ENCODE measurements at places on chromosomes 6 and 20.

DNA sequence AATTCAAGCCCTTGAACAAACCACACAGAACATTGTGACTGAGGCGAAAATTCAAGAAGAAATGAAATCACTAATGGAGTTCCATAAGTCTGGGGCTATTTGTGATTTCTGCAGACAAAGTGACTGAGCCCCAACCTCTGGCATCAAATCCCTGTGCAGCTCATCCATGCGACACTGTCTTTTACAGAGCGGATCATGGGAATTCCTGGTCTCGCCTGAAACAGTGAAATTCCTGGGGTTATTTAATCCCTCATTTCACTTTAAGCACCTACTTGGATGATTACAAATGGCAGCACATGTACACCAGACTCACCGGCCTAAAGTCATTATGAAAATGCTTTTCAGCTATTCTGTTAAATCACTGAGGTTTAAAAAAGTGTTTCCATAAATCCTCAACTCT is 102.4 kb upstream of the CDH4 start:
- DNase-seq = no peak

DNA sequence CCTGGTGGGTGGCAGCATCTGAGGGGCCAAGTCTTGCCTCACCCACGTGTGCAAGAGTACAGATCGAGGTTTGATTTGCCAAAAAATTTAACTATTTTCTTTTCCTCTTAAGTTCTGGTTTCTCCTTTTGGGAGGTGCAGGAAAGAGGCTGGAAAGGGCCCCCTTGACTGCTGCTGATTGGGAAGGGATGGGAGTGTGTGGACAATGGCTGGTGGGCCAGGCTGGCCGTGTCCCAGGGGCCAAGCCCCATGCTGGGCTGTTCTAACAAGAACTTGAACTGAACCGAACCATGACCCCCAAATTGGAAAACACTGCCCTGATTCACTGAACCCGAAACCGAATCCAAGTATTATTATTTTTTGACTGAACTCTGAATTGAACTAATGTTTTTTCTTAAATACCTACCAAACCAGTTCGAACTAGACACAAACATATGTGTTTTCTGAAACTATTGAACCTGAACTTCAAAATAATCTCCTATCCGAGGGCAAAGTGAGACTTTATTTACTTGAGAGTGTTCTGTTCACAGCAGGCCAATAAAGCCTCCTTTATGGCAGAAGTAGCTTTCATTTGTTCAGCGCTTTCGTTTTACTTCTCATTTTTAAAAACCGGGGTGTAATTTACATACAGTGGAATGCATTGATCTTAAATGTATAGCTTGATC is 91.2 kb downstream of the CDC5L start:
- DNase-seq = no peak

DNA sequence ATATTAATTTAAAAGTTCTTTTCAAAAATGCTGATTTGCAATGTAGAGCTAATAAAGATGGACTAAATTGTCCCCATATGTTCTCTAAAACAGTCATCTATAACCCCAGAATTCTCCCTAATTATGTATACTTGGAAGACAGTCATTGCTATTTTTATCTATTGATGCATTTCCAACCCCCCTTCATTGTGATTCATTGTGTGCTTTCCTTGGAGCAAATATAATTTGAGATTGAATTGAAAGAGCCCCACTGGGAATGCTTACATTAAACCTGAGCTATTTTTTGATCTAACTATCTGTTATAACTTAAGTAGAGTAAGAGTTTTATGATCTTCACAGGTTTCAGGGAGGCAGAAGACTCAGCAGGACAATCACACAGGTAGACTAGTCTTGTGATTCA is 73.7 kb upstream of the PTCHD4 start:
- no peak for DNase-seq

DNA sequence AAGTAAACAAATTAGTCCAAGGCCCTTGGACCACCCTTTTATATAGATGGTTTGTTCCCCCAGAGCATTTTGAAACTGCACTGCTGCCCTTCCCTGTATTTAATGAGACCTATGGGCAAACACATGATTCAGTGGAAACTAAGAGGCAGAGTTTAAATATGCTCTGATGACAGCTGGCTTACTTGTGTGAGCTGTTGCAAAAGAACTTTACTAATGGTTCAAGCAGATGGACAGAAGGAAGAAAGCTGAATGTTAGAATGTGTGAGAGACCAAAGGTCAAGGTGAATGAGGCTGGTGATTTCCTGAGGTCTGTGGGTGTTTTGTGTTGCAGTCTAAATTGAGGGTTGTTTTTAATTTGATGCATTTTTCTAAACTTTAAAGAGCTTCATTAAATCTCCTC is 123.0 kb upstream of the CEP162 start:
- no peak for DNase-seq

Data from hematopoietic multipotent progenitor cell treated with erythropoietin and hydrocortisone succinate and interleukin-3 and kit ligand, for 8 days (in vitro differentiated cells).